ENCODE measurements at places on chromosomes 16 and 17. TPM values are rescaled to one million over a fixed set of nuclear protein-coding genes. Genes with fewer than 3 reads are reported as not detected.

DNA sequence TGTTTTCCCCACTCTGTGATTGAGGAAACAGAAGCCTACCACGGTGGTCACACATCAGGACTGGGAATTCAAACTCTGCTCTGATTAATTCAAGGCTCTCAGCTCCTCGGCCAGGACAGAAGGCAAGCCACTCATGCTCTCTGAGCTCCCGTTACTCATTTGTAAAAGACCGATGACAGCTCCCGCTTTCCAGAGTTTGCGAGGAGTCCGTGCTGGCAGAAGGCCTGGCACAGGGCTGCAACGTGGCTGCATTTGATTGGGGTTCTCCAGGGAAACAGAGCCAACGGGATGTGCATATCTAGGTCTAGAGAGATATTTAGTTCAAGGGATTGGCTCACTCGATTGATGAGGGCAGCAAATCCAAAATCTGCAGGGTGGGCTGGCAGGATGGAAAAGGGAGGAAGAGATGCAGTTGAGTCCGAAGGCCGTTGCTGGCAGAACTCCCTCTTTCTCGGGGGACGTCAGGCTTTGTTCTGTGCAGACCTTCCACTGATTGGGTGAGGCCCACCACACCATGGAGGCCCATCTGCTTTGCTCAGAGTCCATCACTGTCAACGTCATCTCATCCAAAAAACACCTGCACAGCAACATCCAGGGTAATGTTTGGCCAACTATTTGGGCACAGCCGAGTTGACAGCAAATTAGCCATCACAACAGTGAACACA, 215.5 kb upstream of the RPL38 start:
- no peak for DNase-seq

- DNase-seq: no peak
Observed at GRCh38 chr17:78764871-78765270, 17.2 kb downstream of the CYTH1 start.

GRCh38 chr16:85126705-85127378, 14.6 kb upstream of the CIBAR2 start:
- no peak for DNase-seq

SLFN13 gene
- 30.9 TPM for total RNA-seq

TNP2 gene
- not detected for total RNA-seq

DNA sequence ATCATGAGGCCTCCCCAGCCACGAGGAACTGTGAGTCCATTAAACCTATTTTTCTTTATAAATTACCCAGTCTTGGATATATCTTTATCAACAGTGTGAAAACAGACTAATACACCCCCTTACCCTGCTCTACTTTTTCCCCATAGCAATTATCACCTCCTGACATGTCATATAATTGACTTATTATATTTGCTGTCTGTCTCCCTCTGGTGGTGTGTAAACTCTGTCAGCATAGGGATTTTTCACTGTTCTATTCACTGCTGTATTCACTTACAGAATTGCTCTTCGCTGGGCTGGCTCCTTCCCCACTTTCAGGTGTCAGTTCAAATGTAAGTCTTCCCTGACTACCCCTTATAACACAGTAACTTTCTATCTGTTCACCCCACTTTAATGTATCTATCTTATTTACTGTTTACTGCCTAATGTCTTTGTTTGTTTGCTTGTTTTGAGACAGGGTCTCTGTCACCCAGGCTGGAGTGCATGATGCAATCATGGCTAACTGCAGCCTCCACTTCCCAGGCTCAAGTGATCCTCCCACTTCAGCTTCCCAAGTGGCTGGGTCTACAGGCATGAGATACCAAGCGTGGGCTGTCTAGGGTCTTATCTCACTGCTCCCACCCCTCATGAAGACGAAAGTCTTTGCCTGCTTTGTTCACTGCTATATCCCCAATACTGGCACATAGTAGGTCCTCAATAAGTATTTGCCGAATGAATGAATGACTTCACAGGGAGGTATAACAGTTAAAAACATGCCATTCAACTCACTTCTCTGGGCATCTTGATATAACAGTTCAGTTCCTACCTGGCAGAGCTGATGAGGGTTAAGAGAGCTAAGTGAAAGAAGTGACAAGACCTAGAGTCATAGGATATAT, 52.4 kb upstream of the CDH3 start:
- peak; percentile 25 for DNase-seq

DNA sequence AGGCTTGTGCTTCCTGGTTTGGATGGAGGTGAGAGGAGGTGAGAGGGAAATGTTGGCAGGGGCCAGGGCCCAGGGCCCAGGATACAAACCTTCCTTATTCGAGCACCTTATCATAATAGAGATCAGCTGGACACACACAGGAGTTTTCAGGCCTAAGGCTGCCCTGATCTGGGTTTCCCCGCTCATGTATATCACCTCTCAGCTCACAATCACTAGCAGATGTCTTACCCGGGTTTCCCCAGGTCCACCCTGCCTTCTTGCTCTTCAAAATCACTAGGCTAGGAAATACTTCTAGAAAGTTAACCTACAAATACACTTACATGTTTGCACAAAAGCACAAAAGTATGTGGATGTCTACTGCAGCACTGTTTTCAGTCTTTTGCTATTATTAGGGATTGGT, 4.2 kb downstream of the HSPB9 start:
- no peak for DNase-seq

DNA sequence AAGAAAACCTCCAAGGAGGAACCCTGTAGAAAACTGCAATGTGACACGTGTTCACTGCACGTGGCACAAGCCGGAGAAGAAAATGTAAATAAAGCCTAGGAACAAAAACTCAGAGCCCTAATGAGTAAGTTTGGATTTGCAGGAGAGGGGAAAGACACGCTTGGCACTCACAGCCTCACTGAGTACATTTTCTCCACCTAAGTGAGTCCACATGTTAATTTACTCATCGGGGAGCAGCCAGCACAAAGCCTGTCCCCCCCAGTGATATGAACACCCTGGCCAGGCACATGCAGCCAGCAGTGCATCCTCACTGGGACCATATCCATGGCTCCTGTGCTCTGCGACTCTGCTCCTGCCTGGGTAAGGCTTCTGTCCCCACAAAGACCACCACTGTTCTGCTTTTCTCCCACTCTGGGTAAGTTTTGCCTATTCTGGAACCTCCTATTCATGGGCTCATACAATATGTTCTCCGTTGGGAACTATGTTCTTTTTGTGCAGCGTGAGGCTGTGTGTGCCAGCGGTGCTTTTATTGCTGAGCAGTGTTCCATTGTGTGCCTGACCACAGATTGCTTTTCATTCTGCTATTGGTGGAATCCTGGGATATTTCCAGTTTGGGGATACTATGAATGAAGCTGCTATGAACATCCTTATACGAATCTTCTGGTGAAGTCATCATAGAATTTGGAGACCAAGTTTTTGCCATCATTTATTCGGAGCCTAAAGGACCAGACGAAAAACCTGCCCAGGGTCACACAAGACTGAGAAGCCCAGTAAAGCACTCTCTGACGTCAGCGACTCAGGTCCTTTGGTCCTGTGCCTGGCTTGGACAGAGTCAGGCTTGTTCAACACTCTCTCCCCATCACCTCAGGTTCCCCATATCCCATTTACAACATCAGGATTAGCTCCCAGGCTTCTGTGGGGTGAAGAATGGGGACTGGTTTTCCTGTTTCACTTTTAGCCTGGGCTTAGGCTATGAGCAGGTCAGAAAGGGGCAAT, 53.3 kb downstream of the RNF112 start:
- no peak for DNase-seq

ATP5PD gene
- total RNA-seq: 98.8 TPM

DNA sequence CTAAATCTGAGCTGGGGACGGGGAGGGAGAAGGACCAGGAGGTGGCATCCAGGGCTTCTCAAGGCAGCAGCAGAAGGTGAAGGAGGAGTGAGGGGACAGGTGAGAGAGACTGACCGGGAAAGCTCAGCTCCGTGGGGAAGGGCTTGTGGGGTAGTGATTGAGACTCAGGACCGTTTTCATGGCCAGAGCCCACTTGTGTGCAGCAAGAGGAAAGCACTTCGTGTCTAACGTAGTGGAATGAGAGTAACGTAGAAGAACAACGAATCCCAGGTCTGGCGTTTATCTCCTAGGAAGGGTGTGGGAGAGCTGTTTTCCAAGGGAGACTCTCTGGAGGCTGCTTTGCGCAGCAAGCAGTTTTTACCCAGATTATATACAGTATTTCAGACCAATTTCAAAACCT, 1.3 kb upstream of the CDH3 start:
- DNase-seq: no peak

FUS gene
- total RNA-seq: 585 TPM

GRCh38 chr17:69451416-69452394, 37.2 kb downstream of the MAP2K6 start:
- DNase-seq: peak; percentile 10

- no peak for DNase-seq
Observed at GRCh38 chr16:21986692-21987246, 14.1 kb downstream of the PDZD9 start.

DNA sequence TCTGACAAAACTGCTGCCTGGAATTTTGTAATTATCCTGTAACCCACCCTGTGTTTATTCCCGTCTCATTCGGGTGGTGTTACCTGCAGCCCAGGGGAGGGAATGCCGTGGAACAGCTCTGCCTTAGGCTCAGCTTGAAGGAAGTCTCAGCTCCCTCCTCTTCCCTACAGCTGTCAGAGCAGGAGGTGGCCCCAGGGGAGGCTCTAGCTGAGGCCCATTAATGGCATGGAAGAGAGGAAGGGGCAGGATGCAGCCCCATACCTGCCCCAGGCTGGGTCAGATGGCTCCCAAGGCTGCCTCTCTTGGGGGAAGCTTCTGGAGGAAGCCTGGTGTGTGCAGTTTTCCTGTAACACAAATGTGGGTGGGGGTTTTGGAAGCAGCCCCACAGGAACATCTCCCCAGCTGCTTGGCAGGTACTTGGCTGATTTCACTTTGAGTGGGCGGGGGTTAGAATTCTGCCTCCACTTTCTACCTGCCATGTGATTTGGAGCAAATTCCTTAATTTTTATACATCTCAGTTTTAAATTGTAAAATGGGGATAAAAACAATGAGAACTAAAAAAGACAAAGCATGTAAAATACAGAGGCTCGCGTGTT, 103.9 kb downstream of the MGAT5B start:
- no peak for DNase-seq

- no peak for DNase-seq
Observed at GRCh38 chr16:54928411-54929089, 2.1 kb upstream of the IRX5 start.

- DNase-seq: no peak
Observed at GRCh38 chr16:85350973-85351372, 238.7 kb upstream of the CIBAR2 start.
